ENCODE measurements at places on chromosomes 16 and 17. TPM values are rescaled to one million over a fixed set of nuclear protein-coding genes. Genes with fewer than 3 reads are reported as not detected.

Gene PIMREG
- 16.7 TPM for total RNA-seq

Gene KATNB1
- total RNA-seq: 31.6 TPM

DNA sequence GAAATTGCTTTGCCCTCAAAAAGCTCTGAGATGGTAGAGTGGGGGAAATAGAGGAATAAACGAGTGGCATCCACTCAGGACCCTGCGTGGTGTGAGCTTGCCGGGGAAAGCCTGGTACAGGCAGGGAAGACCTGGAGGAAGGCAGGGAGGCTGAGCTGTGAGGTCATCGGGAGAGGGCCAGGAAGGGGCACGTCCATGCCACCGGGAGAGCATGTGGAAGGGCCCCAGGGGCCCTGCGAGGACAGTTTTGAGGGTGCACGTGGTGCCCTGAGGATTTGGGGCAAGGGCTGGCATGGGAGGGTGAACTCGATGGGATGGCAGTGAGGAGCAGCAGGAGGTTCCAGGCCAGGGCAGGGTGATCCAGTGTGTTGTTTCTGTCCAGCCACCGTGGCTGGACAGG, 56.3 kb upstream of the CBFA2T3 start:
- DNase-seq: no peak

- no peak for DNase-seq
Observed at GRCh38 chr17:67178555-67178954, 66.4 kb downstream of the HELZ start.

Measured in activated CD4-positive, alpha-beta memory T cell treated with anti-CD3 and anti-CD28 coated beads for 36 hours (primary cell).